ENCODE measurements at places on chromosomes 4 and X.

DNA sequence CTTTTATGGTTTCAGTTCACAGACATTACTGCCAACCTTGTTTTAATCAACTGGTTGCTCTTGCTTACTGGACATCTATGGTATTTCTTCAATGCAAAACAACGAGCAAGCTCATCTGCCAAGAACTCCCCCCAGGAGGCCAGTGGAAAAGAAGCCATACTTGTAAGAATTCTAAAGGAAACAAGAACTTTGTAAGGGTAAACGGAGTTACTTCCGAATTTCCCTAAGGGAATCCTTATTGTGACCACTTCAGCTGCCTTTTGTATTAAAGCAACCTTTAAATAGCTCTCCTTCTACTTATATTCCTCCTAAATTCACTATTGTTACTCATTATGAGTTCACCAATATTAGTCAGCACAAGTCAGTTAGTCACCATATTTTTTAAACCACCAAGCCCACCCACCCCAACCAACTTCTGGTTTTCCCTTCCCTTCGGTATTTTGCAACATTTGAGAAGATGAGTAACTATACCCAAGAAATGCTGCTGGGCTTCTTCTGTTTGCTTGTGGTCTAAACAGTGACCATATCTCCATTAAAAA lies 602.8 kb upstream of the DIPK2B start:
- peak; percentile 52 for DNase-seq

DNA sequence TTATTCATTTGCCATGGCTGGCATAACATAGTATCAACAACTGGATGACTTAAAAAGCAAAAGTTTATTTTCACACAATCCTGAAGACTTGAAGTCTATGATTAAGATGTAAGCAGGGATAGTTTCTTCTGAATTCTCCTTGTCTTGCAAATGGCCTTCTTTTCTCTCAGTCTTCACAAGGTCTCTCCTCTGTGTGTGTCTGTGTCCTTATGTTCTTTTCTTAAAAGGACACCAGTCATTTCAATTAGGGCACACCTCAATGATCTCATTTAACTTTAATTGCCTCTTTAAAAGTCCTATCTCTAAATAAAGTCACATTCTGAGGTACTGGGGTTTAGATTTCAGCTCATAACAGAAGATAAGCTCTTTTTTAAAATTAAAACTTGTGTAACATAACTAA lies 399.7 kb downstream of the PABPC4L start:
- no peak for DNase-seq

DNA sequence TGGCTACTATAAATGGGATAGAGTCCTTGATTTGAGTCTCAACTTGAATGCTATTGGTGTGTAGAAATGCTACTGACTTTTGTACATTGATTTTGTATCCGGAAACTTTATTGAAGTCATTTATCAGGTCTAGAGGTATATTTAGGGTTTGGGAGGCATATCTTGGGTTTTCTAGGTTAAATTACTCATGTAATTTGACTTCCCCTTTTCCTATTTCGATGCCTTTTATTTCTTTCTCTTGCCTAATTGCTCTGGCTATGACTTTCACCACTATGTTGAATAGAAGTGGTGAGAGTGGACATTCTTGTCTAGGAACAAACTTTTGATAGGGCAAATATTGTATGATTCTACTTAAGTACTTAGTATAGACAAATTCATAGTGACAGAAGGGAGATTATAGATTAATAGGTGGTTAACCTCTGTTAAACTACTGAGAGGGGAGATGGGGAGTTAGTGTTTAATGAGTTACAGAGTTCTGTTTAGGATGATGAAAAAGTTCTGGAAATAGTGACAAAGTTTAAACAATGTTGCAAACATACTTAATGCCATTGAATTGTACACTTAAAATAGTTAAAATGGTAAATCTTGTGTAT lies 22.8 kb upstream of the HSPA4L start:
- DNase-seq = no peak

DNA sequence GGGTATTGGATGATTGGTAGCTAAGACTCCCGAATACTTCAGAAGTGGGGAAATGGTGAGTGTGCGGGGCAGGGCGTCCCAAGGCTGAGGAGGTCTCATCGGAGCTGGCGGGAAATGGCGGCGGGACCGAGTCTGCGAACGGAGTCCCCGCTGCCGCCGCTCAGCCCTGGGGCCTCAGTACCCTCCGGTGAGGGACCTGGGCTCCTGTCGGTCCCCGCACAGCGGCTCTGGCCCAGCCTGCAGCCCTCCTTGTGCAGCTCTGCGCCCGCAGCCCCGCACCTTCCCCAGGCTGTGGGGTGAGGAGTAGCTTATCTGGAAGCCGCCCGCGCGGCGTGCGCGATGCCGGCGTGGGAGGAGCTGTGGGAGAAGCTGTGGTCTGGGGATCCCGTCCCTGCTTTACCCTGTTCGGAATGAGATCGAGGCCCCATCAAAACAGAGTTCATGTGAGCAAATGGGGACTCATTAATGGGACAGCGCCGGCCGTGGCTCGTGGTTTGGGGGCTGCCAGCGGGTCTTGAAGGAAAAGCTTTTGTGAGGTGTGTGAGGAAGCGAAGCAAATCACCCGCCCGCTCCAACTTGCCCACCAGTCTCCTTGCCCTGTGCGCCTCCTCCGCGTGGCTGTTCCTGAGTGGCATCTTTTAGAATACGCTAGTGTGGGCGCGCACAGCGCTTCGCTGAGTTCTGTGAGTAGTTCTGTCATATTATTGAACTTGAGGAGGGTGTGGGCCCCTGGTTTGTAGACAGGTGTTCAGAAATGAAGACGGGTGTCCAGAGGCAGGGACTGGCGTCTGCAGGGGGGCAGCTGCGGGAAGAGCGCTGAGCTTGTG lies 531 bp downstream of the ZNF141 start:
- peak; percentile 47 for DNase-seq

DNA sequence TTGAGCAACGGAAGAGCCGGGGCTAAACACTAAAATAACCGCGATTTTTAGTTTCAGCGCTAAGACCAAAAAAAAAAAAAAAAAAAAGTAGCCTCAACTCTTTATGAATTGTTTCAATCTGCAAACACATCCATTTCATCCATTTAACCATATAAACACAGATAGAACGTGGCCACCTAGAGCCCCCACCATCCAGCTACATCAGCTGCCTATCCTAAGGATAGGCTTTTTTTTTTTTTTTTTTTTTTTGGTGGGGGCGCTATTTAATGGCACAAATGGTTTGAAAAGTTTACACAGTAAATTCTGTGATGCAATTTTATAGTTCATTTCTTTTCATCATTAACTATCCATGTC lies 492 bp upstream of the HDAC8 start:
- no peak for DNase-seq

- no peak for DNase-seq
Measured at GRCh38 chrX:132738951-132739350, 219.5 kb downstream of the HS6ST2 start.

- DNase-seq = no peak
Measured at GRCh38 chr4:134324179-134324578, 122.6 kb upstream of the PABPC4L start.

DNA sequence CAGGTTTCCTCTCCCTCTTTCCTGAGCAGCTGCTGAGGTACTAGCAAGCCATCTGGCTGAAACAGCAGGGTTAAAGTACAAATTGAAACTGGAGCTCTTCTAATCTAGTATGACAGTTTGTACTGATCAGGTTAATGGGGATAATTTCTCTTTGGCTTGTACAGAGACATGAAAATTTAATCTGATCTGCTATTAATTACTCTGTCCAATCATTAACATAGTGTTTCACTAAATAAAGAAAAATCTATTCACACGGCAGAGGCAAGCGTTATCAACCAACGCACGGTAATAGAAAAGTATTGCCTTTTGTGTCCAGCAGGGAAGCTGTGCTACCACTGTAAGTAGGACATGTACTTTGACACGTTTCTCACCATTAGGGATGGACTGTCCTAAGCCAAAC lies 71.1 kb downstream of the IGSF1 start:
- DNase-seq = no peak

DNA sequence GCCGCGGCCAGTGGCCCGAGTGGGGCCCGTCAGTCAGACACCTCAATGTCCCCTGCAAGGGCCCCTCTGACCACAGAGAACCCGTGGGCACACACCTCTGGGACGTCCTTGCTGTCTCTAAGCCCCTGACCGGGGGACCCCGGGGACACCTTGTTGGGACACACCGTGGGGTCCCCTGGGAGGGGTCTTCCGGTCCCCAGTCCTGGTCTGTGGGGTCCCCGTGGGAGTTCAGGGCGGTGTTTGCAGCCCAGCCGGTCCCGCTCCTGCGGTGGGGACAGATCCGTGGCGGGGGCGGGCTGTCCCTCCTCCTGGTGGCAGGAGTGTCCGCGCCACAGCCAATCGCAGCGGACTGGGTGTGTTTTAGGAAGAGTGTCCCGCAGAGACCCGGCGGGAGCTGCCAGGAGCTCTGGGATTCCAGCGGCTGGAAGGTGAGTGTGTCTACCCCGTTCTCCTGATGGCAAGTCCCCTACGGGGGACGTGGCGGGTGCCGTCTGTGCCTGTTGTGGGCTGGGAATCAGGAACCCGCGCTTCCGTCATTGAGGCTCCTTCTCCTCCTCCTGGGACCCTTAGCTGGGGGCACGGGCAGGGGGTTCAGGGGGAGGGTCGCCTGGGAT lies 5.1 kb upstream of the PLCXD1 start:
- DNase-seq = peak; percentile 92

DNA sequence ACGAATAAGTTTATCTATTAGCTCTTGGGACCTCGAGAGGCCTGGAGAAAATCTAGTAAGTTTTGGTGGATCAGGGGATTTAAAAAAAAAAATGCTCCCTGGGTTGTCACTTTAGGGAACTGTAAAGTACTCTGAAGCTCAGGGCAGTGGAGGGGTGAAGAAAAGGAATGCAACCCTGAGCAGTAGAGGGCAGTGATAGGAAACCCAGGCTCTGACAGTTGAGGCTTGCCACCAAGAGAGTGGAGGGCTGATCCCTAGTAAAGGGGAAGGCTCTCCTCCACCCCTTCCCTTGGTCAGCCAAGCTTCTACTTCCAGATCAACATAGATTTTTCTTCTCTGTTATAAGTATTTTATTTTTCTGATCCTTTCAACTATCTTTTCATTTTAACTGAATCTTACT lies 73.1 kb downstream of the FBXO8 start:
- no peak for DNase-seq

DNA sequence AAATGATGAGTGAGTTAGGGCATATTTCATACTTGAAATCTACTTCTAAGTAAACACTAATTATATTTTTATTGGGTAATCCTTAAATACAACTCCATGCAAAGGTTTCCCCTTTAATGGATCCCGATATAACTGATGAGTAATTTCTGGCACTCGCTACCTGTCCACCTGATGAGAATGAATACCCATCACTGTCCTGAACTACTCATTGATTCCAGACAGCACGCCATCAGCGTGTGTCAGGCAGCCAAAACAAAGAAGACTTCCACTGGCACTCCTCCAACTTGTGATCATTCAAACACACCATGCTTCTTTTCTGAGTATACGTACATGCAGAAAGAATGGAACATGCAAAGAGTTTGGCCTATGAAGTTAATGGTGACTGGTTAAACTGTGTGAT lies 69.4 kb downstream of the HCCS start:
- DNase-seq = no peak

GRCh38 chrX:10015723-10016518 lies 48.8 kb downstream of the CLDN34 start:
- peak; percentile 26 for DNase-seq

DNA sequence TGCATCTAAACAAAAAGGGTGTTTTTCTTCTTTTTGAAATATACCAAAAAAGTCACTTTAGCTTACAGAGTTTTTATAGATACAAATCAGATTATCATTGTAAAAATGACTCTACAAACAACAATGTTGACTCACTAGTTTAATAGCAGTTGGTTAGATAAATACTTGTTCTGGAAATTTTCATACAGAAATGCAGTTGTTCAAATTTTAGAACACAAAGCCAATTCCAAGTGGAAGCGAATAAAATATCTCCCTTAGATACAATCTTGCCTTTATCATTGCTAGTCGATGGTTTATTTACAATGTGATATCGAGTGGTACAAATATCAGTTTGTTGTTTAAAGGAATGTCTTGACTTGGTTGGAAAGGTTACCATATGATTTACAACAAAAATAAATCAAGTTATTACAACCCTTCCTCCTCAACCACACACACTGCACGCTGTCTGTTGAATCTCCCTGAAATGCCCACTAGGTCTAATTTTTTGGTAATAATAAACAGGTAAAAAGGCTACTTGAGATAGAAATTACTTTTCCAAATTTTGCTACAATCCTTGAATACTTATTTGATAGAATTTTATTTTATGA lies 114.8 kb downstream of the CDS1 start:
- DNase-seq = no peak

DNA sequence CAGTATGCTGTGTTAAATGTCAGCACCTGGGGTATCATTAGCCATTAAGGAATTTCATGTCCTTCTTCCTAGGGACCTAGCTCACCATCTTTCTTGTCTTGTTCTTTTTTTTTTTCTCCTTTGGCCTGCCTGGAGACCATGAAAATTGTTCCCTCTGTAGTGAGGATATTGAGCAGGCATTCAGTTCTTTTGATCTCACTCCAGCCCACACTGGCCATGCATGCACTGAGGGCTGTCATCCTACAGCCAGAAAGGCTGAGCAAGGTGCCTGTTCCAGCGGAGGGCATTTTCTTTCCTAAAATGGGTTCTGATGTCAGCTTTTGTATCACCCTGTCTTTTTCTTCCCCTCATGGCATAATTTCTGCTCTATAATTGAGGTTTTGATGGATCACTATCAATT lies 275.9 kb upstream of the HAND2 start:
- DNase-seq = no peak

DNA sequence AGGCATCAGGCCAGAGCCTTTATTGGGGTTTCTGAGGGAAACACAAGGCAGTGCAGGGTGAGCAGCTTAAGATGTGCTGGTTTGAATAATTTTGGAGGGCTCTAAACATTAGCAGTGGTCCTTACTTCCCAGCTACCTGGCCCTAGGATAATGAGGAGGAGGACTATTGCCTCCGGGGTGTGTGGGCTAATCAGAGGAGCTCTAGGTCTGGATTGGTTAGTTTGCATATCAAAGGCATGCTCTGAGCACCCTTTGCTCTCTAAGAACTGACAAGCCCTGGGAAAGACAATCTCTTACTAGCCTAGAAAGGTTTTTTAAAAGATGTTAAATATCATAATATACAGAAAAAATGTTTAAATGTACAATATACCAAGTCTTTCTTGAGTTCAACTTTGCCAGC lies 58.4 kb downstream of the RXFP1 start:
- no peak for DNase-seq

DNA sequence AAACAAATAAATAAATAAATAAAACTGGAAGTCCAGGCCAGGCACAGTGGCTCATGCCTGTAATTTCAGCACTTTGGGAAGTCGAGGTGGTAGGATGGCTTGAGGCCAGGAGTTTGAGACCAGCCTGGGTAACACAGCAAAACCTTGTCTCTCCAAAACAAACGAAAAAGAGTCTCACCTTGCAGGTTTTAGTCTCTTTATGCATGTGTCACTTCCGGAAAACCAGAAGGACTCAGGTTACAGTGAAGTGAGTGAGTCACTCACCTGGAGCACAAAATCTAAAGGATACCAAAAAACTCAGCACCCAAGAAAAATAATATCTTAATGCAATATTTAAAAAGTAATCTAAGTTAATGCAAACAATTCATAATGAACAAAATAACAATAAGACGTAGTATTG lies 20.1 kb upstream of the SLC34A2 start:
- no peak for DNase-seq

DNA sequence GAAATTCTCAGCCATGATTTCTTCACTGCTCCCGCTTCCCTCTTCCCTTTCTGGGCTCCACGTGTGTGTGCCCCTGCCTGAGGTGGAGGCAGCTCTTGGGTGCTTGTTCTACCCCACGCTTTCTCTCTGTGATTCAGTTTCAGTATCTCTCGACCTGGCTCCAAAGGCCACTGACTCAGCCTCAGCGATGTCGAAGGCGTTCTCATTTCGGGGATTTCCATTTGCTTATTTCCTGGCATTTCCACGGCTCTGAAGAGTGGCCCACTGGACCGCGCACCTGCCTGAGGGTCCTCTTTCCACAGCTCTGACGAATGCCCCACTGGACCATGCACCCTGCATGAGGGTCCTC lies 52.4 kb downstream of the GAK start:
- no peak for DNase-seq

Measured in AG08396 (cell line).